Omental fat pad (tissue), 4 donors: ENCODE measurements at places on chromosomes 1 and 21.

GRCh38 chr1:45205011-45205909 is 1.1 kb downstream of the ZSWIM5 start:
- no peak for DNase-seq

DNA sequence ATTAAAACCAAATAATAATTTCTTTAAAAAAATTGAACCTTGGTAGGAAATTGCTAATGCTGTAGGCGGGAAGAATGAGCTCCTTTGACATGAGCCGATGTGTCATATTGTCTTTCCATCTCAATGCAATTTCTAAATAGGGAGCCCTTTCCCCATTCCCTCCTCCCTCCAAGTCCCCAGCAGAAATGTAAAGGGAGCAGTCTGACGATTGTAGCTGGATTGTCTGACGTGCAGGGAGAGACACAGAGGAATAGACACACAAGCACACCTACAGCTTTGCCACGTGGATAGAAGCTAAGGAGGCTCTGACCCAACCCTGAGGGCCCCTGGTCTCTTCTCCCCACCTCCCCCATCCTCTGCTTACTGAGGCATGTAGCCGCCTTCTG is 3.6 kb upstream of the SYT6 start:
- DNase-seq = no peak

- DNase-seq = no peak
Observed at GRCh38 chr1:67582625-67583461, 102.2 kb upstream of the GADD45A start.

GRCh38 chr1:159828581-159829272 is 2.1 kb downstream of the SLAMF8 start:
- DNase-seq = no peak

DNA sequence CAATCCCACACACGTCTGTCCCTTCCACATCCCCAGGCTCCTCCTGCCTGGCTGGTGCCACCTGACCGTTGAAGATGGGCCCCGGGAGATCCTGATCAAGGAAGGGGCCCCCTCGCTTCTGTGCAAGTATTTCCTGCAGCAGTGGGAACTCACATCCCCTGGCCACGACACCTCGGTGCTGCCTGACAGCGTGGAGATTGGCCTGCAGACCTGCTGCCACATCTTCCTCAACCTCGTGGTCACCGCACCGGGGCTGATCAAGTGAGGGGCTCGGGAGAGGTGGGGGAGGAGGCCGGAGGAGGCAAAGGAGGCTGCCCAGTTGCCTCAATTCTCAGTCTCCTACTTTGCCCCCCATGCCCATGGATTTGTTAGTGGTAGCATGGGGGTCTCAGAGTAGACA is 5.6 kb downstream of the NCDN start:
- no peak for DNase-seq

GRCh38 chr1:108142773-108143394 is 57.3 kb downstream of the SLC25A24 start:
- DNase-seq = no peak

- no peak for DNase-seq
Observed at GRCh38 chr1:203526572-203526971, 32.6 kb downstream of the OPTC start.

GRCh38 chr1:12159816-12160215 is 7.0 kb upstream of the TNFRSF1B start:
- DNase-seq = no peak

GRCh38 chr1:85282424-85282823 is 6.0 kb upstream of the BCL10 start:
- DNase-seq = no peak

DNA sequence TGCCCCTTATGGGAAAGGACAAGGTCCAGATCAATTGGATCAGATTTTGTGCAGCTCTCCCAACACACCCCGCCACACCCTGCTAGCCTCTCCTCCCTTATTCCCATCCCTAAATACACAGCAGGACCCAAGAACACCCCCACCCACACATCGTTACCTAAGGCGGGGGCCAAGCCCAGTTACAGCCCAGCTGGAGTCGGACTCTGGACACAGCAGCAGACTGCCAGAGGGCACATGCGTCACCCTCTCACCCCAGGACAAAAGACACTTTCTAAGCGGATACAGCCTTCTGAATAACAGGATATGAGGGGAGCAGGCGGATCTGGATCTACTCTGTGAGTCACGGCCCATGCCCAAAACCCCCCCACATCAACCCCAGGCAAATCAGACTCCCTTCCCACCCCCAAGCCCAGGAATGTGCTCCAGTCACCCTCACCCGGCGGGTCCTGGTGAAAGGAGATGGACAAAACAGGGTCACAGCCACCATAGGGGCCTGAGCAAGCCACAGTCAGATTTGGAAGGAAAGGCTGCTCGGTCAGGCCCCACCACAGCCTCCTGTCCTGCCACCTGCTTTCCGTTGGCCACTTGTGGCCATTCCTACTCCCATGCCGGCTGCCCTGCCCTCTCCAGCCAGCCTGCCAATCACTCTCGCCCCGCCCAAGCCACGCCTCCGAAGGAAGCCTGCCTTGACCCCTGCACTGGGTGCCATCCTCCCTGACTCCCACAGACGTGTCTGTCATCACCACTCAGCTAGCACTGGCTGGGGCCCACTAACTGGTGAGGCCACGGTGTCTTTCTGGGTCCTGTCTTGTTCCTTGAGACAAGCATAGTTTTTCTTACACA is 4.0 kb downstream of the S100A16 start:
- peak; percentile 69 for DNase-seq

GRCh38 chr21:31903896-31904295 is 31.1 kb downstream of the HUNK start:
- DNase-seq = no peak

- no peak for DNase-seq
Observed at GRCh38 chr1:223031733-223032601, 111.1 kb downstream of the TLR5 start.

- DNase-seq = no peak
Observed at GRCh38 chr1:221182791-221183533, 303.7 kb downstream of the HLX start.

GRCh38 chr1:19405761-19406487 is 79.4 kb downstream of the CAPZB start:
- no peak for DNase-seq

DNA sequence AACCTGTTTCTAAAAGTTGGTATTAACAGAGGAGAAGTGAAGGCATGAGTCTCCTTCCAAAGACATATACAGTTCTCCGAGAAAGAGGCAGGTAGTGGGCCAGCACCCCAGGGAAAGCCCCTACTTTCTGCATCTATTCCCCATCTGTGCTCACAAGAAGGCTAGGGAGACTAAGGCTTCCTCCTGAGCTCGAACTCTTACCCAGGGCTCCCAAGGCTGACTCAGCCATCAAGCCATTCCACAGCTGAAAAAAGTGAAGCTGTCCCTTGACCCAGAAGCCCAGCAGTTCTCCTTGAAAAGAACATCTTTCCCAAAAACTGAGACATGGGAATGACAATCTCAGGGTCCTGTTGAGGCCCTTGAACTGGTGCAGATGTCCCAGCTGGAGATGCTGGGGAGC is 1.9 kb upstream of the PADI3 start:
- DNase-seq = no peak
